Globus pallidus (tissue), 1 donor: ENCODE measurements at places on chromosomes 3 and 15.

GRCh38 chr15:27058939-27059338, 88.0 kb downstream of the GABRG3 start:
- DNase-seq, result no peak

DNA sequence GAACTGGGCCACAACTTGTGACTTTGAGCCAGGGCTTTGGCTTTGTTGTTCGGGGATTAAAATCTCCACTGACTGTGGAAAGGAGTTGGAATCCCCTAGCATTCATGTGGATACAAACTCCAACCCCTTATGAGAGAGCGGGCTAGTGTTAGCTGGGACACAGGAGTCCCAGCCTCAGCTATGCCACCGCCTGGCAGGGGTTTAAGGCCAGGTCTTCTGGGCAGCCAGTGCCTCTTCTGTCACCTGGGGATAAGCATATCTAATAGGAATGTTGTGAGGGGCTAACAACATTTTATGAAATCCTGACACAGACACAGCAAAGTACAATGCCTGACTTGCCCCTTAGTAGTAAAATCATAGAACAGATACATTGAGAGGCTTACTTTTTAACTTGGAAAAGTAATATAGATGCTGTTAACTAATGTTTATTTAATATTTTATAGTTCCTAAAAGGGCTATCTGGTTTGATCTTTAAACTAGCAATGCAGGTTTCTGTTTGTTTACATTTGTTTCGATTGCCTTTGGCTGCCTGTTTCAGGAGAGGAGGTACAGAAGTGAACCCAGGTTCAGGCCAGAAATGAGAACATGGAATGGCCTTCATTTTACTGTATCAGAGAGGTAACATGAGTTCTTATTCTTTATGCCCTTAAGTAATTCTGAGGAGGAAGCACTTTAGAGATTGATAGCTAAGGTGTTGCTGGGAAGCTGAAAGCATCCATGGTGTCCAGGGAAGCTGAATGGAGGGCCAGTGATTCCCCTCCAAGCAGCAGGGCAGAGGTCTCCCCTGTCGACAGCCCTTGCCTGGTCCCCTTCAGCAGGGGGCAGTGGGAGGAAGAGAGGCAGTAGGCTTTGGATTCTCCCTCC, 8.7 kb downstream of the GPR160 start:
- no peak for DNase-seq

GRCh38 chr3:50236484-50237132, 604 bp downstream of the GNAI2 start:
- DNase-seq, result no peak

DNA sequence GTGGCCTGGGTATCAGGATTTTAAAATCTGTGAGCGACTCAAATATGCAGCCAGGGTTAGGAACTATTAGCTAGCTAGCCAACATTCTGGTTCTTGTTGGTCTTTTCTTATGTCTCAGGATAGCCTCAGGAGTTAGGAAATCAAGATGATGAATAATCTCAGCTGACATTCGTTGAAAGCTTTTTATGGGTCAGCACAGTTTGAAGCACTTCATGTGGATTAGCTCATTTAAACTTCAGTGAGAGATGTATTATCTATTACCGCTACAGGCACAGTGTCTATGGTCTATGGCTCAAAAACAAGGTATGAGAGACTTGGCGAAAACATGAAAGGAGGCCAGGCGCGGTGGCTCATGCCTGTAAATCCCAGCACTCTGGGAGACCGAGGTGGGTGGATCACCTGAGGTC, 187.5 kb upstream of the THRB start:
- no peak for DNase-seq

DNA sequence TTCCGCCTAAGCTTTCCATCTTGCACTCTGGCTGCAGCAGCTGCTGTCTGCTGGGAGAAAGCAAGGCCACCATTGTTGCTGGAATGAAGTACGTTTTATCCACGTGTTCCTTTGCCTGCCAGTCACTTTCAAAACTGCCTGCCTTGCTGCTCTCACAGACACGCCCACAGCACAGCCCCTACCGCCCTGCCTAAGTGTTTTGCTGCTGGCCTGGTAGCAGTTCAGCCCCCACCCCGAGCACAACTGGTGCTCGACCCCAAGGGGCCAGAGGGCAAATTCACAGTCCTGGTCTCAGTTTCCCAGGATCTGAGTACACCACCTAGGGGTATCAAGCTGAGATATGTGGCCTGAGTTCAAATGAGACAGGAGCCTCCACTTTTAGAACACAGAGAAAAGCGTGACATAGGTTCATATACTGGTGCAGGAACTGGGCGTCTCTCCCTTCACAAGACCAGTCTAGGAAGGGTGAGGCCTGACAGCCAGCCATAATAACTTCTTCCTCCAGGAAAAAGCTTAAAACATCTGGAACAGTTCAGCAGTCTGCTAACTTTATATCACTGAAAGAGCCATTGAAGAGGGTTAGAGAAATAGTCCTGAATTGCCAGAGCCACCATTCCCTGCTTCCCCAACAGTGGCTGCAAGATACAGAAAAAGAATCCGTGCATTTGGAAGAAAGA, 1012.3 kb downstream of the ZPLD1 start:
- DNase-seq, result no peak

DNA sequence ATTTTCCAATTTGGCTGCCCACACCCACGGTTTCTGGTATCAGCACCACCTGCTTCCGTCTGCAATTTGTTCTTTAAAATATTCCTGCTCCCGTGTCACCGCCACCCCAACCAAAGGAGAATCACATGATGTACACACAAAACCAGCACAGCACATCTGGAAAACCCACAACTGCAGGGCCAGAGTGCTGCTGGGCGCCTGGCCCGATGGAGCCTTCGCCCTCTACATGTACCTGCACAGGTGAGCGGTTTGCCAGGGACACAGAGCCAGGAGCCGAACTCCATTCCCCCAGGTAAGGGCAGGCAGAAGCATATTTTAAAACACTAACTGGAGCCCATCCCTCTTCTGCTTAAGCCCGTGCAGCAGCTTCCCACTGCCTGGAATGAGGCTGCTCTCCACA, 75.6 kb downstream of the ADAMTS17 start:
- DNase-seq, result no peak
